ENCODE measurements at places on chromosomes 3 and 15. TPM values are rescaled to one million over a fixed set of nuclear protein-coding genes. Genes with fewer than 3 reads are reported as not detected.

Gene PPM1L
- total RNA-seq = 2.2 TPM

Gene CA12
- 133 TPM for total RNA-seq

Gene LSAMP
- total RNA-seq = under 0.01 TPM

Gene DZIP3
- total RNA-seq = 10.2 TPM

Gene CIB2
- under 0.01 TPM for total RNA-seq

Gene SH2D7
- total RNA-seq = not detected

Gene ERICH6
- total RNA-seq = under 0.01 TPM

Gene AADACL2
- total RNA-seq = not detected

Gene LIPH
- total RNA-seq = not detected

Gene MESP2
- 1.1 TPM for total RNA-seq

Gene TGM5
- total RNA-seq = not detected
